ENCODE measurements at places on chromosomes 5 and 9.

DNA sequence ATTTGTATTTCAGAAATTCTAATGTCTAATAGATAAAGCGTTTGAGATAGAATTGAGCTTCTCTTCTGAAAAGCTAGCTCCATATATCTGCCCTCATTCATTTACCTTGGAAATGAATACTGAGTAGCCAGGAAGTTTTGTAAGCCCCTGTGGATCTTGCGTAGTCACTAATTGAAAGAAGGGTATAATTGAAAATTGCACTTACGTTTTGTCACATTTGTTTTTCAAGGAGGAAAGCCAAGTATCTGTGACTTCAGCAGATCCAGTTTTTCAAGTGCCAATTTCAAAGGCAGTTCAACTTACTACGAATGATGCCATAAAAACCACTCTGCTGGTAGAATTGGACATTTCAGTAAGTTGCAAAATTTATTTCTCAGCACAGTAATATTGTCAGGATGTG lies 14.0 kb downstream of the MTRR start:
- DNase-seq: no peak

- DNase-seq: no peak
Measured at GRCh38 chr5:54516051-54516655, 1.4 kb upstream of the SNX18 start.

DNA sequence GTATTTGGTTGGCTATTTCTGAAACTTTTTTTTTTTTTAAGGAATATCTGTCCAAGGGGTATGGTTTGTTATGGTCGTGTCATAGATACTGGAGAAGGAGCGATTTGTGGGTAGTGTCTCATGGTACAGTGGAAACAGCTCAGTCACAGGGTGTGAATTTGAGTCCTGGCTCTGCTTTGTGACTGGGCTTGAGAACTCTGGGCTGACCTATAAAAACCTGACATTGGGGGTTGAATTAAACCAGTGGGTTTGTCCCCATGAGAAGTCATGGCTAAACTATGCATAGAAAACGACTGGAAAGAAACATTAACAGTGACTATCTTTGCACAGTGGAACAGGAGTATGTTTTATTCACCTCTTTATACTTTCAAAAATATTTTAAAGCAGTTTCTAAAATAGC lies 54.7 kb downstream of the MACROH2A1 start:
- DNase-seq: no peak

DNA sequence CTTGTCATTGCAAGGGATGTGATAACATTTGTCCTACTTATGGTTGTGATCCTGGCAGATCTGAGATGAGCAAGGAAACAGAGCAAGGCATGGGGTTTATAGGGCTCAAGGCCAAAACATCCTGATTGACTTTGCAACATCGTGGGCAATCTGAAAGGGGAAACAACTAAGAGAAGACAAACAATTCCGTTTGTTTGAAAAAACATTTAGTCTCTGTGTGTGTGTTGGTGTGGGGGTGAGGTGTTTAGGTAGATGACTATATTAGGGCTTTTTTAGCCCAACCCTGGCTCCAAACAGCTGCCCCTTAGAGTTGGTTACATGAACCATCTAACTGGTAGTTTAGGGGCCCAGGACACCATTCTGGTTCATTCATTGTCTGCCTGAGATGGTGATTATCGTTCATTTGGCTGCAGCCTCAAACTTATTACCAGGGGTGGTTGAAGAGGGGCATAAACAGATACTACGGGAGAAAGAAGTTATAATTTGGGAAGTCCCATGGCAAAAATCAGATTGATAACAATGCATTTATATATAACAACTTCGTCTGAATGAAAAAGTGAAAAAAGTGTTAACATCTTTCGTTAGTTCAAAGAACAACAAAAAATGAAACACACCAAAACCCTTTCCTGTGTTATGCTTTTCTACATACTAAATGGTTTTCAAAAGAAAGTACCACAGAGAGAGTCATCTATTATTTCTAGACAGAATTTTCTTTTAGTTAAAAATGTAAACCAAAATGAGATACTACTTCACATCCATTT lies 5.7 kb downstream of the FYB1 start:
- no peak for DNase-seq

DNA sequence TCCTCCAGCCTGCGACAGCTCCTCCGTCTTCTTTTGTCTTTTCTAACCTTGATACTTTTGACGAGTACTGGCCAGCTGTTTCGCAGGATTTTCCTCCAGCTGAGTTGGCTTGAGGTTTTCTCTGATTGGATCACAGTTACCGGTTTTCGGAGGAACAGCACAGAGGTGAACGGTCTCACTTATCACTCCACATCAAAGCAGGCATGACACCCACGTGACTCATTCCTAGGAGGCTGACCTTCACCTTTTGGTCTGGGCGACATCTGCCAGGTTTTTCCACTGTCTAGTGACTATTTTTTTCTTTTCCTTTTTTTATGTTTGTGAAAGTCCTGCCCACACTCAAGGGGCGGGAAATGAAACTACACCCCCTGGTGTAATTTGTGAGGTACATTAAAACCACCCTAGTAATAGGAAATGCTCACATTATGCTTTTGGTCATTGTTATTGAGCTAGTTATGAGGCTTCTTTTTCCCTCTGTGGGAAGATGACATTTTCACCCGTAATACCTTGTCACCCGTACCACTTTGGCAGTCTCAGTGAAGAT lies 319.2 kb downstream of the GADD45G start:
- DNase-seq: no peak

DNA sequence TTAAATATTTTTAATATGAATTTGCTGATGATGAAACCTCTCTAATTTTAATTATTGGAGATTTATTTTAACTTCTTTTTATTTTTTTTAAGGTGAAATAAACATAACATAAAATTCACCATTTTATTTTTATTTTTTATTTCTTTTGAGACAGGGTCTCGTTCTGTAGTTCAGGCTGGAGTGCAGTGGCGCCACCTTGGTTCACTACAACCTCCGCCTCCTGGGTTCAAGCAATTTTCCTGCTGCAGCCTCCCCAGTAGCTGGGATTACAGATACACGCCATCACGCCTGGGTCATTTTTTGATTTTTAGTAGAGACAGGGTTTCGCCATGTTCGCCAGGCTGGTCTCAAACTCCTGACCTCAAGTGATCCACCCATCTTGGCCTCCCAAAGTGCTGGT lies 402.9 kb downstream of the PRR16 start:
- no peak for DNase-seq

- no peak for DNase-seq
Measured at GRCh38 chr5:178305801-178306200, 73.2 kb upstream of the PHYKPL start.

DNA sequence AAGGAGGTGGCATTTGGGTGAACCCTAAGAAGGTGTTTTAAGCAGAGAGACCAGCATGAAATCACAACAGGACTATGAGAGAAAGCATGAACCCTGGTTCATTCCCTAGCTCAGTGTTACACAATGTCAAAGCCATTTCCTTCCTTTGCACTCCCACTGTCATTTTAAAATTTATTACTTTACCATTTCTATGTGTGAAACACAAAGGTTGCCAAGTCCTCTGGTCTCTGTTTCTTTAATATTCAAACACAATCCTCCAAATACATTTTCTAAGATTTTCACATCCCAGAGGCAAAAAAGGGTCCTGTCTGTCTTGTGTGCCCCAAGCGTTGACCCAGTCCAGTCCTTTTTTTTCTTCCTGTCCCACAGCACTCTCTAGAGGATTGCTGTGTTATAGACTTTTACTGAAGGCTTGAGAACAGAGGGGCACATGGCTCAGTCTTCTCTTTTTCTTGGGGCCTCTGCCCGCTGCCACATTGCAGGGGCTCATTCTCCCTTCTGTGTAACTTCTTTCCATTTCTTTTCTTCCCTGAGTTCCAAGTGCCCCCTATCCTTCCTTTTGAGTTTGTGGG lies 78.6 kb upstream of the SLC28A3 start:
- no peak for DNase-seq

GRCh38 chr5:116451905-116452450 lies 122.6 kb downstream of the SEMA6A start:
- DNase-seq: no peak

DNA sequence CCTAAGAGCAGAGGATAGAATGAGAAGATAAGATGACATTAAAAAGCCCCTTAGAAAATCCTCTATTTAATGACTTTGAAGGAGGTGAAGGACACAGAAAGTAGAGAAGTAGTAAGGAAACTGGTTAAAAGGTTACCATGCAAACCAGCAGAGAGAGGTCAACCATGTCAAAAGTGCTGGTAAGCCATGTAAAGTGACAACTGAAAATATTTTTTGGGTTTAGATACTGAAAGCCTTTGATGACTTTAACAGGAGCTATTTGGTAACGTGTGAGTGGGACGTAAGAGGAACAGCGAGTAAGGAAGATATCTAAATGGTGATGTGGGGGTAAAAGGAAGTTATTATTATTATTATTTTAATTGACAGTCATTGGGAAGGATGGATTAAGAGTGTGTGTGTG lies 56.9 kb downstream of the MACIR start:
- DNase-seq: no peak

DNA sequence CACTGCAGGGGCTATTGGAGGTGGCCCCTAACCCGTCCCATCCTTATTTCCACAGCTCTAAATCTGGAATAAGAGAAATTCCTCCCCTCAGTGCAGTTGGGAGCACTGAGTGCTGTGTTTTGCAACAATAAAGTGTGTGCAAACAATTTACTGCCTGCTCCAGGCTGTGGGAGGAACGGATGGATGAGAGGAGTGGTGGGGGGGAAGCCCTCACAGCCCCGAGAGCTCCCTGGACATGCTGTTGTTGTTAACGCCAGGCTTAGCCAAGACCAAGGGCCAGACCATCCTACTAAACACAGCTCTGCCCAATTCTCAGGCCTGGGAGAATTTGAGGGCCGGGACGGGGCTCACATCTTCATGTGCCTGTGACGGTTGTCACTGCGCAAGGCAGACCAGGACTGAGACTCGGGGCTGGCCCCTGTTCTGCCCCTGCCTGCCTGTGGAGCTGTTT lies 200.2 kb downstream of the DAB2IP start:
- no peak for DNase-seq

DNA sequence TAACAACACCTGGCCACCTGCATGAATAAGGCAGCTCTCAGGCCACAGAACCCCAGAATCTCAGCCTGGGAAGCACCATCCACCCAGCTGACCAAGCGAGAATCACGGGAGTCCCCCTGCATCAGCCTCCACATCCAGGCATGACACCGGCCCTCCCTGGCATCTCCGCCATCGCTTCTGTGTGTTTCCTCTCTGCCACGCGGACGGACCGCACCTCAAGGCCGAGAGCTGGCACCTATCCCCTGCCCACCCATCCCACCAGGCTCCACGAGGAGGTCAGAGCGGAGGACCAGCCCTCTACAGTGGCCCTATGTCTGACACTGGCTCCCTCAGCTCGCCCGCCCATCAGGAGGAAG lies 134.7 kb downstream of the COL23A1 start:
- no peak for DNase-seq

GRCh38 chr9:90787771-90788460 lies 13.7 kb upstream of the SYK start:
- DNase-seq: no peak

DNA sequence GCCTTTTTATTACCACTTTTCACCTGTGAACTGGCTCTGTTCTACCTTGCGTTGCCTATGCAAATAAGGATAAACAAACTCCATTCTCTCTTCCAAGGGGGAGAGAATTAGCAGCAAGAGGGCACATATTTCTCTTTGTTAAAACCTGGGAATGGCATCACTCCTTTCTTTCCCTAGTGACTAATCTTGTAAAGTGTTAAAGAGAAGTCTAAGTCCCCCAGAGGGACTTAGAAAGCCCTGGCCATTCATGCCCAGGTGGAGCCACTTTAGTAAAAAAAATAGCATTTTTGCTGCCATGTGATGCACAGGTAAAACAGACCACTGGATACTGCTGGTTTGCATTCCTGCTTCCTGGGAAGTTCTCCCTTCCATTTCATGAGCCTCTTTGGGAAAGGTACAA lies 148.4 kb downstream of the MAN2A1 start:
- DNase-seq: no peak

DNA sequence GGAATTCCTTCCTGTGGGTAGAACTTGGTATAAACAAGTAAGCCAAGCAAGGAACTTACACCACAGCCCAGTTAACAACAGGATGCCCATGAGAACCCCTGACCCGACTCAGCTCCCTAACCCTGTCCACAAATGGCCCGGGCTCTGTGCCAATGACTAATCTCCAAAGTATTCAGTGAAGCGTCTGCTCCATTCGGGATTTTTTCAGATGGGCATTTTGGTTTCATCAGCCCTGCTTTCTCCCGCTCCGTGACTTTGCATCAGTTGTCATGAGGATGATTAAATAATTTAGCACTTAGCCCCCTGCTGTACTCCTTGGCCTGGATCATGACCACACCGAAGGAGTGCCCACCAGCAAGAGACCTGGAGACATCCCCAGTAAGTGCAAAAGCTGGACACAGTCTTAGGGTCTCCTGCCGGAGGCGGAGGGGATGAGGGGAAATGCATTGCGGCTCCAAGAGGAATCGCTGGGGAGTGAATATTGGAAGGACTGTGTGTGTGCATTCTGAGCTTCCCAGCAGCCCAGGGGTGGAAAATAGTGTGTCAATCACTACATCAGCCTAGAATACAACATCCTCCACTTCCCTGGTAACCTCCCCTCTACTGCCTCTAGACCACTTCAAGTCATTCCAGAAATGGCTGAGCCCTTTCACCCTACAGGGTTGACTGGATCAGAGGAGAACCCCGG lies 41.4 kb upstream of the DNAH5 start:
- DNase-seq: no peak

DNA sequence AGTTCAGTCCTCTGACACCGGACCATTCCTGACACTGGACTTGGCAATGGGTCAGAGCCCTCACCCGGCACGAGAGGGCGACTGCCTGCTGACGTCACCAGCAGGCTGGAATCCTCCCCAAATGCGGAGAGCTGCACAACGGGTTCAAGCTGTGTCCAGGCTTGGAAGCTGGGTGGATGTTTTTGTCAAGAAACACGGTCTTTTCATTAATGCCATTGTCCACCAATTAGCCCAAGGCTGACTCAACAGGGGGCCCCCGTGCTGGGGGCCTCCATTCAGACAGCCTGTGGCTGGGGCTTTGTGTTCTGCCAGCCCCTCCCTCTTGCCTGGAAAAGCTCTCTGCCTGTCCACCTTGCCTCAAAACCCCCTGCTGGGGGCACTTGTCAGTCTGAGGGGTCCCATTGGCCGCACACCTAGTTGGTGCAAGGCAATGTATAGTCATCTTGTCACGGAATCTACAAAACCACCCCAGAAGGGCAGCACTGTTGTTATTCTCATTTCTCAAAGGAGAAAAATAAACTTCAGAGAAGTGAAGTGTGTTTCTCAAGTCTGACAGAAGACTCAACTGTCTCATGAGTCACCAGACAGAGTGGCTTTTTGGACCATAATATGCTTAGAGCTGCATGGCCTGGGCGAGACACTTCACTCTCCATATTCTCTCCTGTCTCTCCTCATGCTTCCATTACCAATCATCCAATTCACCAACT lies 24.6 kb downstream of the NDUFA8 start:
- no peak for DNase-seq

- no peak for DNase-seq
Measured at GRCh38 chr5:103450333-103451061, 112.1 kb downstream of the NUDT12 start.

DNA sequence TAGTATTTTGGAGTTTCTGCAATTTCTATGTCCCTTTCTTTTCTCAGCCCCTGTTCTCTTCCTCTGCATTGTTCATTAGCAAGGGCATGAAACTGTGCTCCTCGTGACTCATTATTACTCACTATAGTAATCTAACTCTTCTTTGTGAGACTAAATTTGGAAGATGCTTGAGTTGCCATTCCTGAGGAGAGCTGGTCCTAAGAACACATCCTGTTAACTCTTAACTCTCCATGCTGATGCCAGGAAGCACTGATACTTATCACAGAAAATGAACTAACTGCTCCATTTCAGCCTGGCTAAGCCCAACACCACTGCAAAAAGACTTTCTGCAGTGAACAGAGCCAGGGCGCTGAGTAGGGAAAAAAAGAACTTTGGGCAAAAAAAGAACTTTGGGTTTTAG lies 10.6 kb upstream of the CSNK1A1 start:
- DNase-seq: no peak
